ENCODE measurements at places on chromosomes 13 and 19.

DNA sequence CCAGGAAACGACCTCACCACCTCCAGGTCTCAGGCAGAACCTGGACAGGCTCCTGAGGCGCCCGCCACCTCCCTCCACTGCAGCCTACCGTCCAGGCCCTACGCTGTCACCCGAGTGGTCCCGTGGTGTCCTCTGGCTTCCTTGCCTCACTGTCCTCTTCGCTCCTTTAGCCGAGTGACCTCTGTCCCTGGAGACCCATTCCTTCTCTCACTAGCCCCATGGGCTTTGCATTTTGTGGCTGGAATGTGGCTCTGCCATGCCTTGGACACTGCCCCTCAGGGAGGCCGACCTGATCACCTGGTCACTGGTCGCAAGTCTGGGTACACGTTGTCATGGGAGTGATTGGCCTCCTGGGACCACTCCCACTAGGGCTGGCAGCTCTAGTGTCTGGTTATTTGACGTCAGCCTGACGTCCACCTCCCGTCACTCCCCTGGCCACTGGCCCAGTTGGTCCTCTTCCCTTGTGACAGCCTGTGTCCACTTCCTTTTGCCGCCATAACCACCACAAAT is 17.9 kb downstream of the SLC25A42 start:
- DNase-seq, result no peak

DNA sequence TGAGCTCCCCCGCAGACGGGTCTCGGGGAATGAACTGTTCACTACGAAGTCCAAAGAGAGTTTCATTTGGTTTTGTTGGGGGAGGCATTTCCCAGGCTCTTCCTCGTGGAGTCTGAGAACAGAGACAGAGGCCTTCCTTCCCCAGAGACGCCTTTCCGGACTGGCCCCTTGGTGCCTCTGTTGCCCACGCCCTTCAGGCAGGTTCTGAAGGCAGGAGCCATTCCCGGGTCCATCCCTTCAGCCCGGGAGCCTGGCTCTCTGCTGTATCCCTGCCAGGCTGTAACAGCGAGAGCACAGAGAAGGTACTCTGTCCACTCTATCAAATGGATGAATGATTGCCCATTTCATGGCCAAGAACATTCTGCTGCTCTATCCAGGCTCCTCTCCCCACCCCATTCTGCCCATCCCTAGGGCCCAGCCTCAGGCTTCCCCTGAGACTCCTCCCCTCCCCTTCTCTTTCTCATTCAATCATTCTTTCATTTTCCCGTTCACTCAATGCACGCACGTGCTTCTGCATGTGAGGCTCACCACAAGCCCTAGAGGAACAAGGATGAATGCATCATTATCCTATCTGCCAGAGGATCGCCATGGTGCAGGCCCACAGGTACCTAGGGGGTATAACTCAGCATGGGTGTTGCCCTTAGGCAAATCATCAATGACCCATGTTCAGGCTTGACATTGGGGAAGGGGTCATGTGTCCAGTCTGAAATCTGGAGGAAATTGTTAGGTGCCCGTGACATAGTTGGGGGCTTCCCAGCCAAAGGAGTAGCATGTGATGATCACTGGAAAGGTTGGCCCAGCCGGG is 298.6 kb downstream of the ZNF536 start:
- no peak for DNase-seq

GRCh38 chr19:46606019-46606418 is 4.9 kb downstream of the CALM3 start:
- no peak for DNase-seq

GRCh38 chr19:45607071-45608029 is 5.3 kb upstream of the GPR4 start:
- peak; percentile 24 for DNase-seq

DNA sequence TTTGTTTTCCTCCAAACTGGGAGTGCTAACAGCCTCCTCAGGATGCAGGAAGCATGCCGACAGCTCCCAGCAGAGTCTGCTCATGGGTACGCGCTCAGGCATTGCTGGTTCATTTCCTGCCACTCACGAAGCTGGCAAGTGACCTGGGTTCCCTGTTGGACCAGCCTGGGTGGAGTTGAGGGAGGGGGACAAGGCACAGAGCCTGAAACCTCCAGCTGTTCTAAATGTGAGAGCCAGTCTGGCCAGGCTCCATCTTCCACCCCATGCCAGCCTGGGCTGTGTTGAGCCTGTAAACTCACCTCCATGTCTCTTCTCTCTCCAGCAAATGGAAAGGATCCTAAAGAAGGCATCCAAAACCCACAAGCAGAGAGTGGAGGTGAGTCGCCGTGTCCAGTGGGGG is 5.0 kb downstream of the FAM32A start:
- DNase-seq, result no peak

- DNase-seq, result no peak
These were observed 545 bp upstream of the ISYNA1 start for GRCh38 chr19:18438331-18439024.

DNA sequence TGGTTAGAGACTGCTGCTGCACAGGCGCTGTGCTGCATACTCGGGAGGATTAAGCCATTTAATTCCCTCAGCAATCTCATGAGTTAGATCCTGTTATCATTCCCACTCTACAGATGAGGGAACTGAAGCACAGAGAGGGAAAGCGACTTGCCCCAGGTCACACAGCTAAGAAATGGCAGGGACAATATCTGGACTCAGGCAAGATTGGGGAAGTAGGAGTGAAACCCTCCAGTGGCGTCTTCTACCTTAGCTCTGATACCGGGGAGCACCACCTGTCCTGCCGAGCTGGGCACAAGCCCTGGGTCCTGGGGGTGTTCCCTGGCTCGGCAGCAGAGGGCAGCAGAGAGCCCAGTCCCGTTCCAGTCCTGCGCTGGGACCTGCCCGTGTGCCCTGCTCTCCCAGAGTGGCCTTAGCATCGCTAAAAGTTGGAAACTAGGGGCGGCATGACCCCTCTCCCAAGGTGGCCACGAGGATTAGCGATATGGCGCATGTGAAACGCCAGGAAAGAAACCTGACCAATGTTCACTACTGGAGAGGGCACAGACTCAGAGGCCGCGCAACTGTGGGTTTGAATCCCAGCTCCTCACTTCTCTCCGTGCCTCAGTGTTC is 20.5 kb downstream of the CYTH2 start:
- DNase-seq, result no peak

DNA sequence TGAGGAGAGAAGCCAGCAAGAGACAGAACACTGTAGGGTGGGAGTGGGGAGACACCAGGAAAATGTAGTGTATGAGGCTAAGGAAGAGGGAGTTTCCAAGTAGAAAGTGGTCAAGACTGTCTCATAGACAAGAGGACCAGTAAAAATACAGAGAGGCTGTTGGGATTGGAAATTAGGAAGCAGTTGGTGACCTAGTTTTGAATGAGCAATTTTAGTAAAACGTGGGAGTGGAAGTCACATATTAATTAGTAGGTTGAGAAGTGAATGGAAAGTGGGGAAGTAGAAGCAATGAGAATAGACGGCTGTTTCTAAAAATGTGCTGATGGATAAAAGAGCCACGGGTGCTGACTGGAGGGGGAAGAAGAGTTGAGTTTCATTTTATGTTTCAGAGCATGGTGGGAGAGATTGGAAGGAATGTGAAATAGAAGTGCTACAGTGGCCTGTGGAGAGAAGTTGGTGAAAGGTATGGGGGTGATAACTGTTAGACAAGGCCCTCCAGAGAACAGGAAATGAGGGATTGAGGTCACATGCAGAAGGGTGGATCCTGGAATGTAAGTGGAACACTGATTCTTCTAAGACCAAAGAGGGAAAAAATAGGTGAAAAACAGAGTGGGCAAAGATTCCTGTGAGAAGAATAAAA is 247.3 kb downstream of the MTUS2 start:
- DNase-seq, result no peak

- peak; percentile 20 for DNase-seq
These were observed 23.2 kb downstream of the ANKRD27 start for GRCh38 chr19:32651729-32652140.

DNA sequence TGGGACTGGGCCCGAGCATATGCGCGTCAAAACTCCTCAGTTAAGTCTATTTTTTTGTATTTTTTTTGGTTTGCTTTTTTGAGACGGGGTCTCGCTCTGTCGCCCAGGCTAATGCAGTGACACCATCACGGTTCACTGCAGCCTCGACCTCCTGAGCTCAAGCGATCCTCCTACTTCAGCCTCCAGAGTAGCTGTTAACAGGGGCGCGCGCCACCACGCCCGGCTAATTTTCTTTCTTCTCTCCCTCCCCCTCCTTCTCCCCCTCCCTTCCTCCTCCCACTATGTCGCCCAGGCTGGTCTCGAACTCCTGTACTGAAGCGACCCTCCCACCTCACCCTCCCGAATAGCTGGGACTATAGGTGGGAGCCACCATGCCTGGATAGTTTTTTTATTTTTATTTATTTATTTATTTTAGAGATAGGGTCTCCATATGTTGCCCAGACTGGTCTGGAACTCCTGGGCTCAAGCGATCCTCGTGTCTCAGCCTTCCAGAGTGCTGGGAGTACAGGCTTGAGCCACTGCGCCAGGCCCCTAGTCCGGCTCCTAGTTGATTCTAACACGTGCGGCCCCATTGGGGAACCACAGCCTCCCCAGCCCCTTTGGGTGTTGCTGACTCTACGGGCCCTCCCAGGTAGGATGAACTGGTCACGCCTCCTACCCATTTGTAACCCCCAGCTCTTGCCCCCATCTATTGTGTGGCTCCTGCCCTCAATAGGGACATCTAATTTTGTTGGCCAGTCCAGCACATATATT is 806 bp upstream of the ZNF837 start:
- DNase-seq, result no peak

DNA sequence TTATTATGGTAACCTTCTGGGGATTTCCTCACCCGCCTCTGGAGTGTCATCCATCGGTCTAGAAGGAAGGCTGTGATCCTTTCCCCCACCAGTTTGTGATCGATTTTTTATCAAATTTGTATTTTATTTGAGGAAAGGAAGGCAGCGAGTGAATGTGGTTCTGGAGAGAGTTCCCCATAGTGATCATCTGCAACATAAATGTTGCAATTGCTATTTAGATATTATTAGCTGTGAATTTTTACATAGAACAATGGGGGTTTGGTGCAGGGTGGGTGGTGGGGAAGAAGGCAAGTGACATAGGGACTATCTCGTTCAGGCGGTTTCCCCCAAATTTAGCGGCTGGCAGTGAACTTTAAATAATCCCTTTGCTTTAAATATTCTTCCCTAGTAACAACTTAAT is 1.2 kb downstream of the CDK8 start:
- no peak for DNase-seq

- peak; percentile 65 for DNase-seq
These were observed 368.4 kb downstream of the KLF12 start for GRCh38 chr13:73765651-73766384.

DNA sequence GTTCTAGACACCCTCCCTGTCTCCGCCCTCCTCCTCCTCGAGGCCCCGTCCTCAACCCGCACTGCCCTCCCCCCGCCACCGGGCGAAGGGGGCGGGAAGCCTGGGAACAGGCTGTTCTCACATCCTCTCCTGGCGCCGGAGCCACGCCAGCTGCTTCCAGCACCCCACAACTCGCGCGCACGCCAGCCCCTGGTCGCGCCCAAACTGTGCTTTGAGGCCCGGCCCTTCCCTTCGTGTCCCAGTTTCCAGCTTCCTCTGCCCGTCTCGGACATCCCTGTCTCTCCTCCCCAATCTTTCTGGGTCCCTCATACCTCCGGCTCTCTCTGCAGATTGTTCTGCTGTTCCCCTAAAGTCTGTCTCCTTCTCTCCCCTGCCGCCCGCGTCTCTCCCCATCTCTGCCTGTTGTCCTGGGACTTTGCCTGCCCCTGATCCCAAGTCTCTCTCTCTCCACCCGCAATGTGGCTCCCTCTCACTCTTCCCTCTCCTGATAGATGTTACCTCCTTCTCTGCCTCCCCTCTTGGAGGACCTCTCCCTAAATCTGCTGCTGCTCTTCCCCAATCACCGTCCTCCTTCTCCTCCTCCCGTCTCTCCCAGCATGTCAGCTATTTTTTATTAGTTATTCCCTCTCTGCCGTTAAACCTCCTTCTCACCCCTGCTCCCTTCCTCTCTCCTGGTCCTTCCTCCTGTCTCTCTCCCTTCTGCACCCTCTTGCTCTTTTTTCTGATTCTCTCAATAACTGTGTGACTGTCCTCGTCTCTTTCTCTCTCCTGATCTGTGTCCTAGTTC is 14.2 kb downstream of the DPF1 start:
- peak; percentile 74 for DNase-seq

DNA sequence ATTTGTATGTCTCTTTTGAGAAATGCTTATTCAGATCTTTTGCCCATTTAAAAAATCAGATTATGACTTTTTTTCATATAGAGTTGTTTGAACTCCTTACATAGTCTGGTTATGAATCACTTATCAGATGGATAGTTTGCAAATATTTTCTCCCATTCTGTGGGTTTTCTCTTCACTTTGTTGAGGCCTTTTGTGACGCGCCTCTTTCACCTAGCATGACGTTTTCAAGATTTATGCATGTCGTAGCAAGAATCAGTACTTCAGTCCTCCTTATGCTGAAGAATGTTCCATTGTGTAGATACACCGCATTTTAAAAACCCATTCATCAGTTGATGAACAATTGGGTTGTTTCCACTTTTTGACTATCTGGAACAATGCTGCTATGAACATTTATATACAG is 13.4 kb downstream of the PABPC3 start:
- DNase-seq, result no peak

GRCh38 chr13:97125810-97126738 is 96.1 kb upstream of the MBNL2 start:
- peak; percentile 47 for DNase-seq

DNA sequence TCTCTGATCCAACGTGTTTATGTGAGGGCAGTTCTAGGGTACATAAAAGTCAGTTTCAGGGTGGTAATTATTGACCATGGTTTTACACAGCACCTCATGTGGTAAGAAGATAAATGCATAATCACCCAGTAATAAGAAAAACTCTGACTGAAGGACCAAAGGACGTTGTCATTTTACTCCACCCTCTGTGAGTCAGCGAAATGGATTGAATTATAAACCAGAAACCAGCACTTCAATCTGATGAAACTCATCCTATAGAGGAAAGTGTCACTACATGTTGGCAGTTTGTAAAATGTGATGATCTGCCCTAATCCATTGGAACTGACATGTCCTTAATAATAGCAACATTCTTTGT is 406.8 kb downstream of the KLF5 start:
- DNase-seq, result no peak

GRCh38 chr19:31962561-31962996 is 382.8 kb upstream of the ZNF507 start:
- no peak for DNase-seq

- DNase-seq, result peak; percentile 85
These were observed at the start of gene FXYD3 for GRCh38 chr19:35115177-35115951. Gene FXYD3 (plus strand): TSS chr19:35115823. CDS start chr19:35119377, 3,554 bp downstream.
